Uterus (tissue), 4 donors: ENCODE measurements at places on chromosomes 4 and X. TPM values are rescaled to one million over a fixed set of nuclear protein-coding genes. Genes with fewer than 3 reads are reported as not detected.
A peak's percentile ranks its signal among the peaks of the same experiment; 100 is the strongest.

DNA sequence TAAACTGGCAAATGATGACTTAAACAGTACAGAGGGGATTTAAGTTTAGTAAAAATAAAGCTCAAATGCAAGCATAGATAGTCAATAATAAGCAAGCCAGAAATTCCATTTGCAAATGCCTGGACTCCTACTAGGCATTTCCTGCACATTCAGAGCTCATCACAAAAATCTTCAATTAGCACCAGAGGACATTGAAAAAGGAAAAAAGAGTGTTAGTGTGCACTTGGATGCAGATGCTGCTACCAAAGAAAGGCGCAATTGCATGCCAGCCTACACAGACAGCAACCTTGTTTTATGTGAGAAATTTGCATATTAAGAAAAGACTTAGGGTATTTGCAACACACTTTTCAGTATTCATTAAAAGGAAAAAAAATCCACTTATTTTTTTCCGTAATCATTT lies 282.1 kb downstream of the GRIA2 start:
- no peaks in the 10 kb centered on the region for H3K4me1 ChIP-seq
- H3K36me3 ChIP-seq = no peaks in the 10 kb centered on the region
- no peak overlapping the region for H3K4me3 ChIP-seq
- no peak for DNase-seq
- no peaks in the 10 kb centered on the region for H3K27me3 ChIP-seq

Gene HSFX4
- total RNA-seq = not detected

DNA sequence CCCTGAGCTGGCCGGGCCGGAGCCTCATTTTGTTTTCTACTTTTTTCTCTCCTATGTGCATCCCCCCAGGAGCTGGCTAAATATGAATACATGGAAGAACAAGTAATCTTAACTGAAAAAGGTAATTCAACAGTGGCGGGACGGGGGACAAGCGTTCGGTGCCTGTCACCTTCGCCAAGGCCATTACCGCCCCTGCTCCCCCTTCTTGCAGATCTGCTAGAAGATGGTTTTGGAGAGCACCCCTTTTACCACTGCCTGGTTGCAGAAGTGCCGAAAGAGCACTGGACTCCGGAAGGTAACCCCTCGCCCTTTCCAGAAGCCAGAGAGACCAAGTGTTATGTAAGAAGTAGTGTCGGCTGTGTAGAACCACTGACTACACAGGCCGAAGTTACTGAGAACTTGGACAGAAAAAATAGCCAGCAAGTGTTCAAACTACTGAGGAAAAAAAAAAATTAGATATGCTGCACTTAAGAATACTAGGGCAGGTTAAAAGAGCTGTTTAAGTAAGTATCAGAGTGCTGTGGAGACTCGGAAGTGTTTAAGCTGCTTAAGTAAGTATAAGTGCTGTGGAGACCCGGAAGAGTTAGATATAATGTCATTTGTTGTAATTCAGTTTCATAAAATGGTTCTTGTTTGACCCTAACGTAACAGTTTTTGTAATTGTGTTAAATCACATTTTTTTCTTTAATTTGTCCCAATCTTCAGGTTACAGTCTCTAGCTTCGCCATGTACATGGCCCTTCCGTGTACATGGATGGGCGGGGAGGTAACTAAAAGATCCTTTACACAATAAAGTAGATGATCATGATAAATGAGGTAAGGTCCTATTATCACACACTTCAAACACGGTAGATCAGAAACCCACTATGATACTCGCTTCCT lies 856 bp downstream of the SAT1 start:
- DNase-seq = no peak
- H3K4me3 ChIP-seq = peak overlapping the region; percentile 67
- no peaks in the 10 kb centered on the region for H3K27me3 ChIP-seq
- no peaks in the 10 kb centered on the region for H3K36me3 ChIP-seq

Gene NR3C2
- 46.7 TPM for total RNA-seq

DNA sequence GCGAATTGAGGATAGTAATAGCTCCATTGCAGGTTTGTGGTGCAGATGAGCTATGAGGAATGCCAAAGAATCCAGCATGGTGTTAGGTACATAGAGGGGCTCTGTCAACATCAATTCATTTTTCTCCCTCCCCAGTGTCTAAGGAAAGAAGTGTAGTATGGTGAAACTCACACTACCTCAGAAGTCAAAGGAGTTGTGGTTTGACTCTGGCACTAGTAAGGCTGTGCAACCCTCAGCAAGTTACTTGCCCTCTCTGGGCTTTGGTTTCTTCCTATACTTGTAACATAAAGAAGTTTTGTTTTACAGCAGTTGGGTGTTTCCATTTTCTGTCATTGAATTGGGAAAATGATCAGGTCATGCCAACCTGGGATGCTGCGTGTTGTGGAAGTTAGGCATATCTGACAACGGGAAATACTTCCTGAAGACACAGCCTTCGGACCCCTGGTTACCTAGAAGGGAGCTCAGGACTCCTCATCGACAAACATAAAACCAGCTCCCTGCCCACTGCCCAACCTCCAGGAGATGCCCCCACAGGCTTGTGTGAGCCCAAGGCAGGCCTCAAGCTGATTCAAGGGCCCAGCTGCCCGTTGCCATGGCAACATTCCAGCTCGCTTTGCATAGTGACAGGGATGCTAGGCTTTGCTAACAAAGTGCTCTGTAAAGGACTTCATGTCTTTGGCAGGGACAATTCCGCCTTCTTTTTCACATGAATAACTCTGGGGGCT lies 71.4 kb downstream of the RTL5 start:
- no peaks in the 10 kb centered on the region for H3K36me3 ChIP-seq
- no peak overlapping the region for H3K27ac ChIP-seq
- peak; percentile 33 for DNase-seq
- H3K27me3 ChIP-seq = no peaks in the 10 kb centered on the region
- H3K4me1 ChIP-seq = no peaks in the 10 kb centered on the region
- H3K4me3 ChIP-seq = no peak overlapping the region

- no peaks in the 10 kb centered on the region for H3K36me3 ChIP-seq
- no peak overlapping the region for H3K4me3 ChIP-seq
- no peak for DNase-seq
- H3K4me1 ChIP-seq = no peaks in the 10 kb centered on the region
- H3K27me3 ChIP-seq = no peaks in the 10 kb centered on the region
These were observed 70.8 kb downstream of the ANXA3 start for GRCh38 chr4:78622253-78622979.

Gene VCX2
- total RNA-seq = not detected

Gene SSX2
- total RNA-seq = not detected

DNA sequence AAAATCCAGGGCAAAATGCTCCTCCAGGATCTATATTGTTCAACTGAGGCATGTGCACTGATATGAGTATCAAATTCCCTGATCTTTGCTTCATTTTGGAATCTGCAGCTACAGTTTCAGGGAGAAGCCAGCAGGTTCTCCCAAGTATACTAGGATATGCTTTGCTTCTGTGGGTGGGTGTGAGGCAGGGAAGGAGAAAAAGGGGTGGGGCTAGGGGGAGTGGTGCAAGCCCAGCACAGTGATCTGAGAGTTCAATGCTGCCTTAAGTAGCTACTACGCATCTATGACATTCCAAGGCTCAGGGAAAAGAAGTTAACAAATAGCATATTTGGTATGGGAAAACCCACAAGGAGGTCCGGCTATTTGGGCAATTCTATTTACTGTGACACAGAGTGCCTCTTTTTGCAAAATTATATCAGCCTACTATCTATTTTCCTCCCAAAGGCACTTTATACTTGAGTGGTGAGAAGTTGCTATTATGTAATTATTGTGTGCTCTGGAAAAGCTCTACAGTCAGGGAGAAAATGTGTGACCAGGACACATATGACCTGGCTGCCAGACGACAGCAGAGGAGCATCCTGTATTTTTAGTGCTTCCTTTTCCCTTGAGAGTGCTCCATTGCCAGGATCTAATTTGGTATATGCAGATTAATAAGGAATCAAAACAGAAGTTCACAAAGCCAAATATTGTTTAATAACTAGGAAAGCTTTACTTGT lies 162.0 kb downstream of the RNF150 start:
- no peaks in the 10 kb centered on the region for H3K27me3 ChIP-seq
- no peaks in the 10 kb centered on the region for H3K36me3 ChIP-seq
- H3K4me3 ChIP-seq = no peak overlapping the region
- H3K4me1 ChIP-seq = no peaks in the 10 kb centered on the region
- no peak for DNase-seq

DNA sequence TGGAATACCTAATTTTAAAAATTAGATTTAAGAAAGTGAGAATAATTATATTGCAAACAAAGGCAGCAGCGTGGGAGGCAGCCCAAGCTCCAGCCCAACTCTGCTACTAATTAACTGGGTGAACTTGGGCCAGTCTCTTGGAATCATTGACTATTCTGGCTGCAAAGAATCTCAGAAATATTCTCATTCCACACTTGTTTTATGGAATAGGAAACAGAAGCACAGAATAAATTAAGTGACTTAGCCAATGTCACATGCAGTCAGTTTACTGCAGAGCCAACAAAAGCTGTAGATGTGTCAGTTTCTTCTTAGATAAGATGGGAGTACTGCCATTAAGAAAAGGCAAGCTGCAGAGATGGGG lies 132.6 kb upstream of the FAM9B start:
- no peaks in the 10 kb centered on the region for H3K36me3 ChIP-seq
- H3K4me3 ChIP-seq = no peak overlapping the region
- no peaks in the 10 kb centered on the region for H3K27me3 ChIP-seq
- no peak overlapping the region for H3K27ac ChIP-seq
- no peak for DNase-seq
